Right atrium auricular region (tissue), 2 donors: ENCODE measurements at places on chromosomes 1 and 21.

DNA sequence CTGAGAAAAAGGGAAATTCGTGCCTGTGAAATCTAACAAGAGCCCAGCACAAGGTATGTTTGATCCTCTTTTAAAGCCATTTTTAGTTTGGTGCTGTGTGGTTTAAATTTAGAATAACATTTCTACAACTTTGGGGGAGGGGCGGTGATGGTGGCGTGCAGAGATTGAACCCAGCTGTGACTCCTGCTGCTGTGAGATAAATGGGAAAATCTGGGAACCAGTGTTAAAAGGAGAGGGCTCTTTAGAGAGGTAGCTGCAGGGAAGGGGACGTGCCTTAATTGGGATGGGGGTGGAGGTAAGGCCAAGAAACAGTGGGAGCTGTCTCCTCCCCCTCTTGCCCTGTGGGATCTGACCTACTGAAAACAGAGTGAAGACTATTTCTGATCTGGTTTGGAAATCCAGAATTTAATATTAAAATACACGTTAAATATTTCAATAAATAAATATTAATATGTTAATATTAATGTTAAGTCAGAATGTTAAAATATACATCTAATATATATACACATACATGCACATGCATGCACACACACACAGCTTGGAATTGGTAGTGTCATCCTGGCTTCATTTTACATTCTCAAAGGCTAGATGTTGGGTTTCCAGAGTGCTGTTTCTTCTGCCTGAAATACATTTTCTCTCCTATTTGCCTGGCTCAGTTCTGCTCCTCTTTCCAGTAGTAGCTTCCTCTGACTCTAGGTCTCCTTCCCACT, 30.1 kb upstream of the DNAJC6 start:
- DNase-seq: no peak

- no peak for DNase-seq
These were observed 245.7 kb downstream of the PTBP2 start for GRCh38 chr1:96967311-96967710.

DNA sequence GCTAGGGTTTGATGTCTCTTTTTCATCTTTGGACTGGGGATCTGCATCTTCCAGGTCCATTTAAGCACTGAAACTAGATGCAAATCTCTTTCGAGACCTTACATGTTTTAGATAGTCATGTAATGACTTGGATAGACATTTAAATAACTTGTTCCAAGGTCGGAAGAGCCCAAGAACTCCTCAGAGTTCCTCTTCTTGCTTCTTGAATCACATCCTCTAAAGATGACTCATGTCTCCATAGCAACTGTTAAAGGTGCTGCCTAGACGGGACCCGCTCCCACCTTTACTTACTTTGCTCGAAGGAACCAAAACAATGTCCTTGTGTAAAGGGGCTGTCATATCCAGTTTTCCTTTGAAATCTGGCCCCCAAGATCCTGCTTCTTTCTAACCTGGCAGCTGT, 130.0 kb downstream of the EDEM3 start:
- DNase-seq: peak; percentile 53

- no peak for DNase-seq
These were observed 14.4 kb downstream of the MTF2 start for GRCh38 chr1:93093332-93094006.

- DNase-seq: no peak
These were observed 126.6 kb upstream of the COA6 start for GRCh38 chr1:234246638-234247116.

DNA sequence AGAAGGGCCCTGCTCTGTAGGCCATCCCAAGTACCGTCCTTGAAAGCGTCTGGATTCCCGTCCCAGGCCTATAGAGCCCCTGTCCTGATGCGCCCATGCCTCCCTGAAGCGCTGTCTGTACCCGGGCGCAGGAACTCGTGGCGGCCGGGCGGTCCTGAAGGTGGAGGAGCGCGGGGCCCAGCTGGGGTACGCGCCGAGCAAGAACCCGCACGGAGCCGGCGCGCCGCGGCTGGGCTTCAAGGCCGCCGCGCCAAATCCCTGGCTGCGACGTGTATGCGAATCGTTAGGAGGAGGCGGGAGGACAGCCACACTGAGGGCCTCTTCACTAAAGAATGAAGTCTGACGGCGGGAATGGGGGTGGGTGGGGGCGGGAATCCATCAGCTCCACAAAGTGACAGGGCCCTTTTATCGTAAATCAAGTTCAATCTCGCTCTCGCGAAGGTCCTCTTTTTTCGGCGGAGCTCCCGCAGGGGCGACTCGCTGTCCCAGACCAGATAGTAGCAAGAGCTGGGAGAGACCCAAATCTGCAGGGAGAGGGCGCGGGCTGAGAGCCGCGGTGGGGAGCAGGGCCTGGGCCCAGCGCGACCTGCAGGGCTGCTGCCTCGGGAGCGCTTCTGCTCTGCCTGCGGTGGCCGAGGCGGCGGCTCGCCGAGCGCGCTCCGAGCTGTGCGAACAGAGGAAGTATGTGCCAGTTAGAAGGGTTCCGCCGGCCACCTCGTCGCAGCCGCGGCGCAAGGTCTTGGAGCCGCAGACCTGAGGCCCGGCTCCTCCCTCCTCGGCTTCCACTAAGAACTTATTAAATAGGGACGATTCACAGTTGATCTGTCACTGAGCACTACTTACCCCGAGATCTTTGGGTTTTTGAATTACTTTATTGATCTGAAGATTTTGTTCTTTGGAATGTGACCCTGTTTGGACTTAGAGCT, 10.4 kb downstream of the BARHL2 start:
- no peak for DNase-seq

DNA sequence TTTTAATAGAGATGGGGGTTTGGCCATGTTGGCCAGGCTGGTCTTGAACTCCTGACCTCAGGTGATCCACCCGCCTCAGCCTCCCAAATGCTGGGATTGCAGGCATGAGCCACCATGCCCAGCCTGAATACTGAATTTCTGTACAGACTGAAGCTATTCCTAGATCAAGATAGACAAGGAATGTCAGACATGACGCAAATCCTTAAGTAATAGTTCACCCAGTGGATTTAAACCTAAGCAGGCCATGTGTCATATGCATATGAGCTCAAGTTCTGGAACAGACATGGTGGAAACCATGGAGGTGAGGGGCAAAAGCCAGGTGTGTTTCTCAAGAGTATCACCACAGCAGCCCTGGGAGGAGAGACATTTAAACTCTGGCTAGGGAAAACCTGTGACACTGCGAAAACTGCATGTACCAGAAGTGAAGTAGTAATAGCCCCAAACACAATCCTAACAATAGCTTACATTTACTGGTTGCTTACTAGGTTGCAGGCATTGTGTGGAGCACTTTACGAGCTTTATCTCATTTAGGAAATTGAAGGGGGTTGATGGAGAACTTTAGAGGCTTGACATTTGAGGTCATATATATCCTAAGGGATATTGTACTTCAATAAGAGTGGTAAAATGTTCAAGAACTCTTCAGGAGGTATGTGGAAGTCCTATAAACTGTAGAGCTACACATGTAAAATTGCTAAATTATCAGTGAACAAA, 31.7 kb upstream of the MAN1A2 start:
- DNase-seq: no peak

DNA sequence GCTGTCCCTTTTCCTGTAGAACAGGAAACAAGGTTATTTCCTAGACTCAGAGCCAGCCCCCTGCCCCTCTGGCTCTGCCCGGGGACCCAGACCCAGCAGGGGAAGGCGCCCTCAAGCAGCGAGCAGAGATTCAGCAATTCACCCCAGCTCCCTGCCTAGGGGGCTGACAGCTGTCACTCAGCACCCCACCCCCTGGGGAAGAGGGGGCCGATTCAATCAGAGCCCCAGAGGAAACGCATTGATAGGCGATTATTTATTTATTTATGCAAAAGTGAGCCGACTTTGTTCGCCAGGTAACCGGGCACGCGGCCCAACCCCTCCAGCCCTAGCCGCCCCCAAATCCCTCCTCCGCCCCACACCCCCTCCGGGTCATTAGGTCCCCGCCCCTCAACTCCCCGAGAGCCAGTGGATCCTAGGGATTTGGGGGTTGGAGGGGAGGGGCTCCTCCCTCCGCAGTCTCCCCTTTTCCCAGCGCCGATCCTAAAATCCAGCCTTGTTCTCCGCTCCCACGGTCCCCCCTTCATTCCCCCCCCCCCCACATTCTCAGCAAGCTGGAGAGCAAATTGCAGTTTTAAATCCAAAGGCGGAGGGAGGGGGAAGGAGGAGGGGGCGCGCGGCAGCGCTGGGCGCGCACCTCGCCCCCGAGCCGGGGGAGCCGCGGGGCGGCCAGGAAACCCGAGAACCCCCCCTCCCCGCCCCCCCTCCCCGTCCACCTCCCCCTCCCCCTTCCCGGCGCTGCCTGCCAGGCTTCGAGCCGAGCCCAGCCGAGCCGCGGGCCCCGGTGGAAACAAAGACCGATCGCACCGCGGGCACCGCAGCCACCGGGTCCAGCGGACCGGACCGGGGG, 1.3 kb downstream of the AHDC1 start:
- peak; percentile 70 for DNase-seq

- DNase-seq: no peak
These were observed 512.7 kb upstream of the ZRANB2 start for GRCh38 chr1:71593523-71593922.

- DNase-seq: no peak
These were observed 50.9 kb downstream of the DHX9 start for GRCh38 chr1:182889997-182890396.

DNA sequence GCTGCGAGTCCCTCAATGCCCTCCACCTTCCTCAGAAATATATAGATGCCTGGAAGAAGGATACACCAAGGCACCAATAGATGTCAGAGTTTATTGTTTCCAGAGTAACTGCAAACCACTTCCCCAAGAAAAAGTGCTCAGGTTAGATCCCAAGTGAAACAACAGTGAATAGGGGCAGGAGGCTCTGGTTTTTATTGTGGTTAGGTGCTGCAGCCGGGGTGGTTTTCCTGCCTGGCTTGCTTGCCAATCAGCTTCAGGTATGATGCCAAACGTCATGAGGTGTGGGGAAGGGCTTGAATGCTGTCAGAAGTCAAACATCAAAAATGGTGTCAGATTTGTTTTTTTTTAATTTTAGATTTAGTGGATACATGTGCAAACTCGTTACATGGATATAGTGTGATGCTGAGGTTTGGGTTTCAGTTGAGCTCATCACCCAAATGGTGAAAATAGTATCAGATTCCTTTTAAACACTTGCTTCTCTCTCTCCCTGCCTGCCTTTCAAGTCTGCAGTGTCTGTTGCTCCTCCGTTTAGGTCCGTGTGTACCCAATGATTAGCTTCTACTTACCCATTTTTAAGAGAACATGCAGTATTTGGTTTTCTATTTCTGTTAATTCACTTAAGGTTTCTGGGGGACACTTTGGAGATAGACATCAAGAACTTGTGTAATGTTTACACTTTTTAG, 1317.0 kb downstream of the MRPL39 start:
- DNase-seq: no peak

- DNase-seq: no peak
These were observed 41.3 kb upstream of the DHCR24 start for GRCh38 chr1:54928327-54928726.

DNA sequence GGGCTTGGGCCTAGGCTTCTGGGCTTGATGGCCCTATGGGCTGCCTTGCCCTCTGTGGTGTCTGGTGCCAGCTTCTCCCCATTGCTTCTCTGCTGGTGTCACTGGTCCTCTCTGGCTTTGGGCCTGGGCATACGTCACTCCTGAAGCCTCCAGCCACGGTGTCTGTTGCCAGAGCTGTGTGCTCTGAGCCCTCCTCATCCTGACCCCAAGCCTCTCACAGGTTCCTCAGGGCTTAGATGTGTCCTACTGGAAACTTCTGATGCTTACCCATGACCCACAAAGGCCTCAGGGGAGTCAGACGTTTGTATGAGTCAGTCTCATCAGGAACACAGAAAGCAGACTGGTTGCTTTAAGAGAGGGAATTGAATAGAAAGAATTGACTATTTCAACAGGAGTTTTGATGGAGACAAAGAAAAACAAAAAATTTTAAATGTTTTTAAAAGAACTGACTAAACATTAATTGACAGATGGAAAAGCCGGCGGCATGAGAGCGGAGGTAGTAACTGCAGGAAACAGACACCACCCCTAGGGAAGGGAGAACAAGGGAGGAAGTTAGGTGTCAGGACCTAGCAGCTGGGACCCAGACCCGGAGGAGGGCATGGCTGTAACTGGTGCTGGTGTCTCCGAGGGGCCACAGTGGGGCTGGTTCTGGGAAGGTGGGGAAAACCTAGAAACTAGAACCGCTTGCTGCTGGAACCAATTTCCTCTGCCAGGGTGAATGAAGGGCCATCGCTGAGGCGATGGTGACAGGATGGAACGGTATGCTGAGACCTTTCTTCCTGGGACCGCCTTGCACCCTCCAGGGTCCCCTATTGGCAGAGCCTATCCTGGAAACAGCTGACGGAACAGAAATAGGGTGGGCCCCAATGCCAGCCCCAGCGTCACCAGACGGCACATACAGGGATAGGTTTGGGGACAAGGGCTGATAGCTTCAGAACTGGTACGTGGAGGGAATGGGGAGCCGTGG, 40.0 kb upstream of the CITED4 start:
- DNase-seq: peak; percentile 60
